Effector memory CD4-positive, alpha-beta T cell (primary cell): ENCODE measurements at places on chromosomes 12 and 14.
A peak's percentile ranks its signal among the peaks of the same experiment; 100 is the strongest.

DNA sequence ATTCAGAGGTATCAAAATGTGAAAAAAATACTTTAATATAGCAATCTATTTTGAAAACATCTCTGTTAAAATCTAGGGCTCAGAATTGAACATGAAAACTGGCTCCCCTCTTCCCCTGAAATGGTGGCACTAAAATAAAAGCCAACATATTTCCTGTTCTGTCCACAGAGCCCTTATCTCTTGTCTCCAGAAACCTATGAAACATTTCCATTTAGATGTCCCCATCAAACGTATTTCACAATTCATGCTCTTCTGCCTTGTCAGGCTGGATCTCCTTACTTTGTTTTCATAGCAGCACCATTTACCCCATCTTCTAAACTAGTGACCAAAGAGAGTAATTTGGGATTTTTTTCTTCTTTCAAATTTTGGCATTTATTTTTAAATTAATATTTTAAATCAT is 42.4 kb downstream of the PDE3A start:
- DNase-seq = no peak

DNA sequence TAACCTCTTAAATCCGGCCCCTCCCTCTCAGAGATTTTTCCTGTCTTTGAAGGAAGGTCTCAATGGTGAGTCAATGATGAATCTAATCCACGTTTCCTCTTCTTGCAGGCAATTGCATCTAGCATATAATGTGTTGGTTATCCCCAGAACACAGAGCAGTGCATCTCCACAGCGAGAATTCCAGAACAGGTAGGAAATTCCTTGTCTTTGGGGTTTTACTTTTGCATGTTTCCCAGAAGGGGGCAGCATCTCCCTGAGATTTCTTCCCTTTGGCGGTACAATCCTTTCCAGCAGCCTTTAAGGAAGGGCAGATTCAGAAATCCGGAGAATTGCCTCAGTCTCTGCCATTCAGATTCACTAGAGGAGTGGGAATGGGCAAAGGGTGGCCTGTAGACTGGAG is 128.0 kb downstream of the KCNA5 start:
- no peak for DNase-seq

GRCh38 chr14:32224737-32225377 is 21.8 kb upstream of the RNU6-8 start:
- no peak for DNase-seq

DNA sequence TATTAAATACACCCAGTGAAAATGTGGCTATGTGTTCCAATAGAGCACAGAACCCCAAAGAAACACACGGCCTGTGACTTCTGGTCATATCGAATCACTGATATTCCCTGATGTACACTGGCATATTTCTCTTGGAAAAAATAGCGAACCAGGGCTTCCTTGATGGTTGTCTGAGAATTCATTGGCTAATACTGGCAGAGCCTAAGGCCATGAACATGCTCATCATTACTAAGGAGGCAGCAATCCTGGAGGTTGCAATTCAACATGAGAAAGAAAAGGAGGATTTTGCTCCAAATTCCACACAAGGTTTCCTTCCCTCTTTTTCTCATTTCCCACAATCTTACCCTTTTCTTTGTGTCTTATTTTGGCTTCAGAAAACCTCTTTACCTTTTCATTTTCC is 212.9 kb upstream of the HMGA2 start:
- DNase-seq = no peak

- DNase-seq = no peak
Measured at GRCh38 chr12:103952497-103952896, 13.2 kb upstream of the TDG start.

GRCh38 chr14:33866425-33867088 is 84.3 kb downstream of the EGLN3 start:
- no peak for DNase-seq

GRCh38 chr12:57040750-57041149 is 9.2 kb downstream of the MYO1A start:
- no peak for DNase-seq

- DNase-seq = no peak
Measured at GRCh38 chr12:116601933-116602810, 43.0 kb downstream of the MAP1LC3B2 start.

DNA sequence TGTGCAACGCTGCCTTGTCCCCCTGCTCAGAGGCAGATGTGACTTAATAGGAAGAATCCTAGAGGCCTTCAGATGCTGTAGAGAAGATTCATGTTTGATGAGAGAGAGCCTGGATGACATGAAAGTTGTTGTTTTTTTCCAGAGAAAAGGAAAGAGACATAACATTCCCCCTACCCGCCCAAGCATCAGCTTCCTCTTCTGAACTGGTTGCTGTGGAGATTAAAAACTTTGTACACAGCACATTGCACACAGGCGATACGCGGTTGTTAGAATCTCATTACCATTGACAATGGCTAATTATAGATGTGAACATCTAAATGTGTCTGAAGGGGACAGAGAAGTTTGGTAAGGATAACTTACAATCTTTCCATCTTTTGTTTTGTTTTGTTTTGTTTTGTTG is 13.6 kb upstream of the ETFBKMT start:
- no peak for DNase-seq

GRCh38 chr12:122871851-122872780 is 23.8 kb downstream of the VPS37B start:
- no peak for DNase-seq

DNA sequence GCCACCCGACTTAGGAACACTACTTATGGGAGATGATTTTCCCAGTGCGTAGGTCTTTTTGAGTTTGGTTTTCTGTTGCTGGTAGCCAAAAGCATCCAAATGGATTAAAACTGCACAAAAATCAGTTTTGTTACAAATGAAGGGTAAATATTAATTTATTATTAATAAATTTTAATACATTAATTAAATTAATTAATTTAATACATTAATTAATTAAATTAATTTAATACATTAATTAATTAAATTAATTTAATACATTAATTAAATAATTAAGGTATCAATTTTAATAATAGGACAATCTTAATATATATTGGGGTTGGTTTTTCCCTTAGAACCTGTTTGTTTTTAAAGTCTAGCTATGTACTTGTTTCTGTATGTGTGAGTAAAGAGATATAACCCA is 23.6 kb downstream of the AK7 start:
- DNase-seq = no peak

GRCh38 chr14:23054000-23054811 is 3.1 kb downstream of the CDH24 start:
- no peak for DNase-seq

GRCh38 chr14:92563359-92563758 is 49.8 kb downstream of the RIN3 start:
- no peak for DNase-seq

- no peak for DNase-seq
Measured at GRCh38 chr14:91980157-91980556, 32.7 kb upstream of the FBLN5 start.

DNA sequence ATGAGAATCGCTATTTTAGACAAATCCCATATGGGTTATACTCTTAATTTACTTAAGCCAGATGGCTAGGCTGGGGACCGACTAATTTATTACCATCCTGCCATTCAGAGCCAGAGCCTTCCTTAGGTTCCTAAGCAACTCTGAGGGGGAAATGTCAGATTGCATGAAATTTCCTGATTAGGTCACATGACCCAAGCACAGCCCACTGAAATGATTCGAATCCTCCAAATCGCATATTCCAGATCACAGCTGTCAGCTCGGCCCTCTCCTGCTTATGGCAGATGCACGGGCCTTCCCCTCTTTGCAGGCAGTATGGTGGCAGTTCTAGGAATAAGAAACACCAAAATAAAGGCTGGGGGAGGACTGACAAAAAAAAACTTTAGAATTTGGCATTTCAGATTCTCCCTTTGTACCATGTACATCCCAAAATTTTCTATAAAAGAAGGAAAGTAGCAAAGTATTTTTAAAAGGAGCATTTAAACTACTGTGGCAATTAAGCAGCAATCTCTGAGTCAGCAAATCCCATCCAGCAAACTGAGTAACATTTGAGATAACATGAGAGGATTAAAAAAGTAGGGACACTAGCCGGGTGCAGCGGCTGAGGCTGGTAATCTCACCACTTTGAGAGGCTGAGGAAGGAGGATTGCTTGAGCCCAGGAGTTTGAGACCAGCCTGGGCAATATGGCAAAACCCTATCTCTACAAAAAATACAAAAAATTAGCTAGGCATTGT is 30.5 kb upstream of the NUDT4 start:
- DNase-seq = no peak

GRCh38 chr12:9928607-9929006 is 3.6 kb downstream of the CLEC2A start:
- DNase-seq = no peak

- DNase-seq = no peak
Measured at GRCh38 chr14:28220391-28220790, 546.2 kb upstream of the FOXG1 start.

DNA sequence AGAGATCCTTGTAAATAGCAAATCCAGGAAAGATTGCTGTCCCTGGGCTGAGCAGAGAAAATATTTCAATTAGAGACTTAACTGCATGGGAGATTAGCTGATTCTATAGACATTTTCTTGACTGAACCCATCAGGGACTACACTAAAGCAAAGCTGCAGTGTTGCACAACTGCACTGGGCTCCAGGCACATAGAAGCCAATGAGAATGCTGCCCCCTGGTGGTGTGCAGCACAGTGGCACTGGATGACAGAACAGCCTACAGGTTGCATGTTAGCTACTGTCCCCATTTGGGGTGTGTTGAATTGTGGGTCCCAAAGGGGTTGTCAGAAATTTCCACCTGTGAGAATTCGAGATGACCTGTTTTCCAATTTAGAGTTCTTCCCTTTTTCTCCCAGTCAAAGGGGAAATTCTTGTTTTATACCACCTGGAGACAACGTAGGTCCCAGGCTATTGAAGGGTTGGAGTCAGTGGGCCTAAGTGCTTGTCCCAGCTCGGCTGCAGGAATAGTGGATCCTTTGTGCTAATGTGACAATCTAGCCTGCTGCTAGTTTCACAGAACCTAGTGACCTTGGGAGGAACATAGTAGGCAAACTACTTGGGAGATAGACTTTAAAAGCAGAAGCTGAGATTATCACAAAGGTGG is 114.7 kb downstream of the SLC8A3 start:
- DNase-seq = no peak

- DNase-seq = no peak
Measured at GRCh38 chr12:11307143-11307542, 3.1 kb downstream of the PRB4 start.

- no peak for DNase-seq
Measured at GRCh38 chr12:90999527-90999926, 5.2 kb downstream of the EPYC start.

DNA sequence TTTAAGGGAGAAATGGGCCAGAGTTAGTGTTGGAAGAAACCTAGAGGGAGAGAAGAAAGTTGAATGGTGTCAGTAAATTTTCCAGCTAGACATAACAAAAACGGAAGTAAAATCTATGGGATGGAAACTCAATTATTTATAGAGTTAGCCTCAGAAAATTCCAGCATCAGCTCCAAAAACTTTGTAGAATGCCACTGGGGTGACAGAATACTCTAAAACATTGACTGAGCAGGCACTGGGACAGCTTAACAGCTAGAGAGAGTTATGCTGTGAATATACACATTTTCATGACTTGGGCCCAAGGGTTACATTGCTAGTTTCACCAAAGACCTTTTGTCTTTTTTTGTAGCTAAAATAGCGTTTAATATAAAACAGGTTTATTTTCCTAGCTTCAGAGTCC is 226.3 kb downstream of the PHLDA1 start:
- no peak for DNase-seq

GRCh38 chr12:71397433-71397954 is 42.1 kb upstream of the LGR5 start:
- DNase-seq = no peak

GRCh38 chr14:52063052-52063462 is 5.8 kb downstream of the NID2 start:
- DNase-seq = no peak

- DNase-seq = no peak
Measured at GRCh38 chr12:45582986-45583659, 146.4 kb upstream of the ARID2 start.

GRCh38 chr14:75612157-75612556 is 33.7 kb downstream of the FLVCR2 start:
- no peak for DNase-seq

- no peak for DNase-seq
Measured at GRCh38 chr12:112989806-112990205, 11.5 kb downstream of the OAS2 start.

- DNase-seq = no peak
Measured at GRCh38 chr12:68271346-68271745, 17.9 kb upstream of the IL22 start.

DNA sequence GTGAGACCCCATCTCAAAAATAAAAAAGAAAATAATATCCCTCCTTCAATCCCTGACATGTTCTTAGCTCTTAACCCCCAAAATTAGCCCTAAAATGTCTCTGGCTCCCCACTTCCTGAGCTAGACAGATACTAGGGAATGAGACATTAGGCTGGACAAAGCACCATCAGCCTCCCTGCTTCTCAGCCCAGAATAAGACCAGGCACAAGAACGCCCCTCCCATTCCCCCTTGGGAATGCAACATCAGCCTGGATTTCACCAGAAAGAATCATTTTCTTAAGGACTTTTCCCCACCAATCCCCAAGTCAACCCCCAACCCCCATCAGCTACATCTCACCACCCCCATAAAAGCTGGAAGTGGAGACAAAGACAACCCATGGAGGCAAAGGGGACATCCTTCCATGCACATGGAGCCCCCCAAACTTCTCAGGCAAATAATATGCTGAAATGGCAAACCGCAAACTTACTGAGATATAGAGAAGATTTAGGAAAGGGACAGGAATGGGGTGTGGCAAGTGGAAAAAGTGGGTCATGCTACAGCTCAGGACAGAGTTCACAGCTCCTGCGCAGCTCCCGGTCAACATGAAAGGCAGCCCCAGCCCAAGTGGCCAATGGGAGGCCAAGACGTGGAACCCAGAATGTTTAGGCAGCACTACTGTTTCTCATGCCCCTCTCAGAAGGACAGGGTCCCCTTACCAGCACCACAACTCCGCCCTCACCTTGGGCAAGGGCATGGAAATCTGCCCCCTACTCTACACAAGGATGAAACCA is 2.7 kb downstream of the CHD4 start:
- no peak for DNase-seq

DNA sequence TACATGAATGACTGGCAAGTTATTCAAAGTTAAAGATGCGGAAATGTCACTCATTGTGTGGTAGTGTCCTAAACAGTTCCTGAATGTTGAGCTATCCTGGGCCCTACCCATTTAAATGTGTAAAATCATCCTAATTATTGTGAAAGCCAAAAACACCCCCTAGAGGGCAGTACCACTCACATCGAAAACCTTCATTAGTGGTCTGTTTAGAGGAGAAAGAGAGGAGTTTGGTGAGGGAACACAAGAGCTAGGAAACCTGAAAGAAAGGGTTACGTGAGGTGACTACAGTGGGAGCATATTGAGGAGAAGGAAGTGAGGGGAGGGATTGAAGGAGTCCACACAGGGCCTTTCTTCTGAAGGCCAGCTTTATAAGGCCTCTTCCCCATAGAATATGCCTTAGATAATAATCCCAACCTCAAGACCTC is 2.5 kb upstream of the TEP1 start:
- DNase-seq = peak; percentile 6

GRCh38 chr12:27094726-27095125 is 12.3 kb upstream of the C12orf71 start:
- no peak for DNase-seq

GRCh38 chr14:99852578-99852977 is 59.4 kb downstream of the EML1 start:
- no peak for DNase-seq
